ENCODE measurements at places on chromosomes 2 and 18.

DNA sequence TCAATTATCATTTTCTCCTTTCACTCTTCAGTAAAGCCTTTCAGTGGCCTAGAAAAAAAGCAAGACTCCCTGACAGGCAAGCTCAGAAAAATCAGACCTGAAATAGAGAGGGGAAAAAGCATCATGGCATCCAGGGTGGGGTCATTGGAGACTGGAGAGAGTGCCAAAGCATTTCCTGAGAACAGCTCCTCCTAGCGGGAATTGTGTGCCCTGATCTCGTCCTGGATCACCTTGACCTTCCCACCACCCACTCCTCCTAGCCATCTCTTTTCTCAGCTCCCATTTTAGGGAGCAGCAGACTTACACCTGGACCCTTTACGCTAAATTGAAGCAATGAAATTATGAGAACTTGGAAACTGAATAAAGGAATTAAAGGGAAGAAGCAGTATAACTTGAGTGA, 176.6 kb downstream of the VWC2L start:
- no peak for DNase-seq

DNA sequence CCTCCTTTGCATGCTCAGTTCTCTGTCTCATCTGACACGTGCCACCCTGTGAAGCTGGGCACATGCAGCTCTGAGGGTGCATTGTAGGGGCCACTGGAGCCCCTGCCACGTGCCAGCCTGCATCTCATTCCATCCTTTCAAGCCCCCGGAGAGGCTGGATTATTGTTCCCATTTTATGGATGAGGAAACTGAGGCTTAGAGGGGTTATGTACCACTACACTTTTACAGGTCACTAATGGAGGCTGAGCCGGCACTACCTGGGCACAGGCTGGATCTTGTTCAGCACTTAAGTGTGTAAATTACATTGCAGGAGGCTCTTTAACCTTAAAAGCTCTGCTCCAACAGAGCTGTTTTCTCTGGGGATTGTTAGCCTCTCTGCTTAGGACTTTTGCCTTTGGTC, 47.5 kb downstream of the KCNIP3 start:
- no peak for DNase-seq

DNA sequence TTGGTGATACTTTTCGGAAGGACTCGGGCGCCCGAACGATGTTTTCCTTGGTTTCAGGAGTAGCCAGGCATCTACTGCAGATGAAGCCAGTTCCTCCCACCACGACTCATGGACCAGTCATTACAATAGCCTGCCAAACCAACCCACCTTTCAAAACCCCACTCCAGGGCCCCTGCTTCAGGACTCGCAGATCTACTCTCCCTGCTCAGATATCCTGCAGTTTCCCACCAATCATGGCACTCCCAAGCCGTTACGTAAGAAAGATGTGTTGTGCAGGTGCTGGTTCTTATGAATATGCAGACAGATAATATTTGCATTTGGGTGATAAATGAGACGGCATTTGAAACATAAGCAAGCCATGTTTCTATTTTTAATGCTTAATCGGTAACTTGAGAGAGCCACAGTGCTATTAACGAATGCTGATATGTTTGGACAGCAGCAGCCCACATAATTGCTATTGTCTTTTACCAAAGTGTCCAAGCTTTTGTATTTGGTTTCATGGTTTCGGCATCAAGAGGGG, 3.5 kb upstream of the CYS1 start:
- DNase-seq = no peak

DNA sequence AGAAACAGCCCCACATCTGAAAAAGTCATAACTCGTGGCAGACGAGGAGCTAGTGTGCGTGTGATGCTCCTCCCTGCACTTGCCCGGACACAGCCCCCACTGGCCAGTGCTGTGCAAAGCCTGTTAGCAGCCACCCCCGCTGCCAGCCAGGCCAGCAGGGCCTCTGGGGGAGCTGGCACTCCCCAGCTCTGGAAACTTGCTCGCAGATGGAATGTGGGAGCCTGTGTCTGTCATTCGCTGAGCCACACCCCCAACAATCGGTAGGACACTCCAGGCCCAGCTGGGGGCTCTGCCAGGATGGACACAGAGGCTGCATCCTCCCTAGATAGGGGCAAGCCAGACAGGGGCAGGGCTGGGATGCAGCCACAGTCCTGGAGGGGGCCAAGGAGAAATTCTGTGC, 62.4 kb upstream of the ATG16L1 start:
- no peak for DNase-seq

DNA sequence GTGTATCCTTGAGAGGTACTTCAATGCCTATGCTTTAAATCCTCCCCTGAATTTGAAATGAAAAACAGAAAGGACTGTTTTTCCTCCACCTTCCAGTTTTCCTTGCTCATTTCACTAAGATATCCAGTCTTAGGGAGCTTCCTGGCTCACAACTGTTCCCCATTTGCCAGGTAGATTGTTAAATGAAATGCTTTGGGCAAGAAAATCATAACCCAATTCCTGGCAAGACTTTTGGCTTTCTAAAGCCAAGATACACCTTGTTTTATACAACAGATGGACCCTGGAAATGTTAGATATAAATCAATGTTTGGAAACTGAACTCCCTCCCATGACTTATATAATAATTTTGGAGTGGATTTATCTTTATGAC, 3.6 kb upstream of the CHMP3 start:
- no peak for DNase-seq

GRCh38 chr2:177939211-177939610, 133.4 kb downstream of the PDE11A start:
- no peak for DNase-seq

DNA sequence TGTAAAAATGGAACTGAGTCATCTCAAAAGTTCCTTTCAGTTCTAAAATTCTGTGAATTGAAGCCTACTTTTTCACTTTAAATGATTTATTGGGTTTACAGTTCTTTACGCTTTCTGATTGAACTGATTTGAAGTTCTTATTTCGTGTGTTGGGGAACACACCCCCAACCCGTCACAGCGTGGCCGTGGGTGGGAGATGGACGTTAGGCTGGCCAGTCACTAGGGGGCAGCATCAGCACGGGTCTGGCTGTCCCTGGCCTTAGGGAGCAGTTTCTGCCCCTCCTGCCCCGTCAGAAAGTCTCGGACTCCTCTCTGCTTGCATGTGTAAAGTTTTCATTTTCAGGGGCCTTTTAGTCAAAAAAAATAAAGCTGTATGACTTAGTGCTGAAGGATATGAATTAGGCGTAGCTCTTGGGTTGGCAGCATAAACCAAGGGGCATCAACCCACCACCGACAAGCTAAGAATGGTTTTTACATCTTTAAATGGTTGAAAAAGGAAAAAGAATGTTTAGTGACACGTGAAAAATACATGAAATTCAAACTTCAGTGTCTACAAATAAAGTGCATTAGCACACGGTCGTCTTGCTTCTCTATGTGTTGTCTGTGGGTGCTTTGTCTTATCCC, 63.4 kb downstream of the ZCCHC2 start:
- DNase-seq = peak; percentile 53

DNA sequence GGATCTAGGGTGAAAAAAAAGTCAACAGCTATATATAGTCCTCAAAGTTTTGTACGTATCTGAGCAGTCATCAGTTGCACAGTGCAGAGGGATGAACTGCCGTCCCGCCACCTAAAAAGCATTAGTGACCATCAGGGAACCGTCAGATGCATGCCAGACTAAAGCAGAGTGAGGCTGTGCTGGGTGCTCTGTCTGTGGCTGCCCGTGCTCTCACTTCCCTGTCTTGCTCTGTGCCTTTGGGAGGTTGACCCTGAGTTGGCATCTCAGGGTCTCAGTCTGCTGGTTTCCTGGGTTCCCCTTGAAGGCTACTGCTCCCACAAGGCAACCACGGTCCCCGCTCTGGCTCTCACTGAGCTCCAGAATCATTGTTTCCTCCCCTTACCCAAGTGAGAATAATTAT, 11.1 kb downstream of the CLUL1 start:
- no peak for DNase-seq

Measured in CD4-positive, alpha-beta T cell treated with Interleukin-15 for 1 hour (primary cell).